ENCODE measurements at places on chromosomes 3 and 15.
A peak's percentile ranks its signal among the peaks of the same experiment; 100 is the strongest.

DNA sequence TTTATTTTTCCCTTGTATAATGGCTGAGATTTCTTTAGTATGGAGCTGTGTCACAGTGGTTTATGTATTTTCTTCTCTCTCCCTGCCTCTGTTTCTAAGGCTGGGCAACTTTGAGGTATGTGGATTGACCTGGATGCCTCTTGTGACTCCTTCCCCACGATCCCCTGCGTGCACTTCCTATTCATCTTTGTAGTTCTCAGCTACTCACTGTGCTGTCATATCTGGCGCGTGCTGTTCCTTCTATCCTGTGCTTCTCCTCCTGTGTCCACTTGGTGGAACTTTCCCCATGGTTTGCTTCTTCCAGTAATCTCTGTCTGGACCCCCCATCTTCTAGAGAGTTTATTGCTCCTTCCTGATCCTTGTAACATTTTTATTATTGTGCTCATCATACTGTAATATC, 97.3 kb downstream of the AKAP13 start:
- no peak for ATAC-seq

GRCh38 chr3:110731148-110731547, 340.5 kb upstream of the NECTIN3 start:
- no peak for ATAC-seq

DNA sequence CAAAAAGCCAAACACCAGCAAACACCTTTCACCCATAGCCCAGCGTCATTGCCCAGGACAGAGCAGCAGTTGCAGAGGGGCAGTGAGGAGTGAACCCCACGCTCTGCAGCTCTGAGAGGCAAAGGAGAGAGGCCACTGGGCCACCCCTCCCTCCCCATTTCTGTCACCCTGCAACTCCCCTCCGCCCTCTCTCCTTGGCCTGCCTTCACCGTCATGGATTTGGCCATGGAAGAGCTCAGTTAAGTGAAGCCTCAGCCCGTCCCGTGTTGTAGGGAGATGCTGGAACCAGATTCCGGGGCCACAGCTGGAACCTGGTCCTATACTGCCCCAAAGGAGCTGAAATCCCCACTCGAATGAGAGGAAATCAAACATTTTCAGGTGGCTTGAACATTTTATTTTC, 21.9 kb downstream of the MRAS start:
- no peak for ATAC-seq

- no peak for ATAC-seq
Measured at GRCh38 chr3:8835385-8835784, 66.0 kb upstream of the OXTR start.

DNA sequence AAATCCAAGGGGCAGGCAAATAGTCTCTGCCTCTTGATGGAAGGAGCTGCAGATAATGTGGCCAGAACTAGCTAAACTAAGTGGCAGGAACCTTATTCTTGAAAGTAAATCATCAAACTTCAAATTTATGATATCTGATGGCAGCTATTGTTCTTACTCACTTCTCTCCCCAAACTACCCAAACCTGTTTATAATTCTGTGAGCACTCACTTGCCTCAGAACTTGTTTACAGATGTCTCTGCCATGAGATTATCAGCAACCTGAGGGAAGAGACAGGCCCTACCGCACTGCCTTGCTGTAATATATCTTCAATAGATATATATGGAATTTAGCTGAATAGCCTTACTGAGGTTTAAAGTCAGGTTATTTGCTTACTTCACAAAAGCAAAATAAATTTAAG, 2.2 kb upstream of the B3GALNT1 start:
- ATAC-seq: no peak

DNA sequence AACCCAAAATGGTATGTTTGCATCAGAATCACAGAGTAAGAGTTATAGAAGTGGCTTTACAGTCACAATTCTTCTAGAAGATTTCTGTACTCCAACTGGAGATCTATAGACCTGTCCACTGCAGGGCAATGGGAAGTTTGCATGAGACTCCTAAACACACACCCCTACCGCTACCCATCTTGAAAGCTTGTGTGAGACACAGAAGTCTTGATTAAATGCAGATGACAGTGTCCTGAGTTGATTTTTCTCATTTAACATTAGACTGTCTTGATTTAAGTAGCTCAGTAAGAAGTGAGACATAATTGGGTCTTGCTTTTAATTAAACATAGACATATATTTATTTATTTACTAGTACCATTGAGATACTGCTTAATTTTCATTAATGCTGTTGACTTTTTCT, 54.4 kb downstream of the CD47 start:
- ATAC-seq: no peak

GRCh38 chr3:193929373-193929772, 206.6 kb upstream of the HES1 start:
- no peak for ATAC-seq

DNA sequence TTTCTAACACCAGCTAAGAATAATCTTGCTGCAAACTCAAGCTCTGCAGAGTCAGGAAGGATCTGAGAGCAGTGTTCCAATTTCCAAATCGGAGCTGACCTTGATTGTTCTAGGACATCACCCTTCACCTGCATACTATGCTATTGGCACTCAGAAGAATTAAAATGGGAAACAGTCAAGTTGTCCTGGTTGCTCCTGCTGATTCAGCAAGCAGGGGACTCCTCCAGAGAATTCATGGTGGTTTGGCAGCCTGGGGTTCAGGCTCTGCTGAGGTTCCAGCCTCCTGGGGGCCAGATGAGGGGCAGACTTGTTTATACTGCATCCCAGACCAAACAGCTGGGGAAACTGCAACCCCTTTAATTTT, 213.7 kb upstream of the ADAMTS9 start:
- ATAC-seq: no peak

- peak; percentile 70 for ATAC-seq
Measured at GRCh38 chr15:32956006-32956405, 238.2 kb downstream of the GREM1 start.

DNA sequence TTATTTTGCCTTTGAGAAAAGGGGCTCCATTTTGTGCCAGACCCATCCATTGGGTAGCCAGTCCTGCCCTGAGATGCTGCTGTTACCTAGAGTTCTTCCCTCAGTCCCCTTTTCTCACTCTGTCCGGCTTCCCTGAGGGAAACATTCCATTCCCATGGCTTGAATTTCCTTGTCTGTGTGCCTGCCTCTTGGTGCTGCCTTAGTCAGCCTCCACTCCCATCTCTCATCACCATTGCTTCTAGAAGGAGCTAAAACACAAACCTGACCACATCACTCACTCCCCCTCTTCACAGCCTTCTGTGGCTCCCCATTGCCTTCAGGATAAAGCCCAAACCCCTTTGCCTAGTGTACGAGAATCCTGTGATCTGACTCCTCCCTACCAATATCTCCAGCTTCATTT, 25.2 kb upstream of the C2CD4B start:
- no peak for ATAC-seq

DNA sequence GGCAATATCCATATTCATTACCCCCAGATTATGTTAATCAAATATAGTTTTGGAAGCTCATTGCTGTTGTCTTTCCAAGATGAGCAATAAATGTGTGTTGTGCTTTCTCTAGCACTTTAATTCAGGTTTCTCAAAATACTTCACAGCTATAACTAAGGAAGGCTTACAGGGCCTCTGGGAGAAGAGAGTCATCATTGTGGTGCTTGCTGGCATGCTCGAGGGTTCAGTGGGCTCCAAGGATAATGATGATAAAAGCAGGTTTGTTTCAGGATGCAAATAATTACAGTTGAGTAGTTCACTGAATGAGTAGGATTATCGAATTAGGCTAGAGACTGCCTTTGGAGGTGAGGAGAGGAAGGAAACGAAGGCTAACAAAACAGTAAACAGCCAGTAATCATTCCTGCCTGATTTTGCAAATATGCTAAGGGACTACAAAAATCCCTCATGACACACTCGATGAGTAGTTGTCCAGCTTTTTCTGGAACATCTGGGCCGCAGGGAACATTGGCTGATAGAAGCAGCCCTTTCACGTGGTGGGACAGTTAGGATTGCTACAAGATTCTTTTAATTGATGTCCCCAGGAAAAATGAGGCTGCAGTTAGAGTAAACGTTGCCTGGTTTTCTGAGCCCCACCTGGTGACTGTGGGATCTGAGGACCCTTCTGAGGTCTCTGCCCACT, 54.1 kb downstream of the SLC7A14 start:
- no peak for ATAC-seq

DNA sequence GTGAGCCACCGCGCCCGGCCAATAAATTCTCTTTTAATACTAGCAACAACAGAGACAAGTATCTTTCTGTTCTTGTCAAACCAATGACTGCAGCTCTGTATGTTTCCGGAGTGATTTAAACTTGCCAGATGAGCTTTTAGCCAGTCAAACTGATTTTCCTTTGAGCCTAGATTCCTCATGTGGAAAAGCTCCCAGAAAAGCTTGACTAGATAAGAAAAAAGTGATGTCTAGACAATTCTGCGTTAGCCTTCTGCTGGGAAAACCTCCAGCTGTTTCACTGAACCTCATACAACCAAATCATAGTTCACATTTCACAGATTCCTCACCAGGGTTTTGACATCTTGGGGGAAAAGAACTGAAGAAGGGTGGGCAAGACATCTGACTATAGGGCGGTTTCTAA, 78.6 kb downstream of the MAGI1 start:
- ATAC-seq: no peak

- ATAC-seq: no peak
Measured at GRCh38 chr15:95280711-95281110, 1049.3 kb downstream of the MCTP2 start.

DNA sequence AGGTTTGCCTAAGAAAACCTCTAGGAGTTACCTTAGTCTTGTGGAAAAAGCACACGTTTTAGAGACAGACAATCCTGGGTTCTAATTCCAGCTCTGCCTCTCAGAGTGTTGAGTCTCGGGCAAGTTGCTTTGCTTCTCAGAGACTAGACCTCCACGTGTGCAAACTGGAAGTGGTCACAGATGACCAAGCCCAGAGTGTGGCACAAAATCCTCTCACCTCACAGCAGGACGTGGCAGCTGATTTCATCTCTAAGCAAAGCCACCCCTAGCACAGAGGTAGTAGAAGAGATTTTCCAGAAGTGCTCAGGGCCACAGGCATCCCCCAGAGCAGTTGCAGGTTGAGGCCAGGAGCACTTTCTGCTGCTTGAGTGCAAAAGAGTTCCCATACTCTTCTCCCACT, 79.2 kb downstream of the CD47 start:
- ATAC-seq: no peak

GRCh38 chr3:170839518-170840100, 30.4 kb downstream of the RPL22L1 start:
- no peak for ATAC-seq

DNA sequence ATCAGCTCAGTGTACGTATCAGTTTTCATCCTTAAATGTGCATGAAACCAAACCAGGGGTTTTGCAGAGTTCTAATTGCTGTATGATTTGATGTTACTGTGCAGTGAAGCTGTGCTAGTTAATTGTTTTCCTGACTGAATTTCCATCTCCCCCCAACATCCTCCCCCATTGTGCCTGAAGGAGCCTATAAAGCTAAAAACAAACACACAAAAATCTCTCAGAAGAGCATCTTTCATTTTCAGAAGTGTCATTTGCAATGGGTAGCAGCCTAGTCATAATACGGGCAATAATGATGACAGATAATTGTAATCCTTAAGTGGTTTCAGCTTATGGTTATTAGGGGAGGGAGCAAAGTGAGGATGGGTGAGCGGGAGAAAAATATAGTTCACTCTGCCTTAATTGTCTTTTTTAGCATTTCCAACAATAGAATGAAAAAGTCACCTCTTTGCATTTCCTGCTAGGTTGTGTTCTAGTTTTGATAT, 207.9 kb upstream of the TBL1XR1 start:
- no peak for ATAC-seq

DNA sequence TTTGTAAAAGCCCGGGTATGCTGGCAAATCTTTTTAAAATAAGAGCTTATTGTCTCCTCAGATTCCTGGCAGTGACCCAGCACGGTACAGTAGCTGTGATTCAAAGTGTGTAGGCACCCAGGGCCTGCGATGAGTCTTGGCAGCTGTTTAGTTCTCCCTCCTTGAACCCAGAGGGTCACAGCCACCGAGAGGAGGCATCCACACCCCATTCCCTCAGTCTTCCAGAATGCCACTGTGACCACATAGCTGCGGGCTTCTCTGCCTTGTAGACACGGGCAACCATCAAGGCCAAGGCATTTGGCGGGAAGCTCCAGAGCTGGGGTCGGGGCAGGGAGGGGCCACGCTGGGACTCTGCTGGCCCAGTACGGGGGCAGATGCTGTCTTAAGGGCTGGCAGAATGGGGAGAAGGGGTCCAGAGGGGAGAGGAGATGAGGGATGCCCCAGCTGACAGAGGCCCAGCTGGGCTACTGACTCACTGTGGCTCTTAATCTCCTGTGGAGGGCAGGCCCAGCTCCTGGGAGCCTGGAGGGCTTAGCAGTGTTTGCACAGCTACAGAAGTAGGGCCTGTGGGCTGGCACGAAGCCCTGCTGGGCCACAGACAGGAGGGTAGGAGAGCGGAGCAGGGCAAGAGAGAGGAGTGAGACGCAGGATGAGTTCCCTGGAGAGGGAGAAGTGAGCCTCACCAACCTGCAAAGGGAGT, 68.8 kb upstream of the DLG1 start:
- peak; percentile 70 for ATAC-seq

- peak; percentile 92 for ATAC-seq
Measured at GRCh38 chr15:73994413-73994883, at the start of gene PML. TSS of gene PML (plus strand) at chr15:73994716. CDS start at chr15:73994813, 97 bp downstream.

DNA sequence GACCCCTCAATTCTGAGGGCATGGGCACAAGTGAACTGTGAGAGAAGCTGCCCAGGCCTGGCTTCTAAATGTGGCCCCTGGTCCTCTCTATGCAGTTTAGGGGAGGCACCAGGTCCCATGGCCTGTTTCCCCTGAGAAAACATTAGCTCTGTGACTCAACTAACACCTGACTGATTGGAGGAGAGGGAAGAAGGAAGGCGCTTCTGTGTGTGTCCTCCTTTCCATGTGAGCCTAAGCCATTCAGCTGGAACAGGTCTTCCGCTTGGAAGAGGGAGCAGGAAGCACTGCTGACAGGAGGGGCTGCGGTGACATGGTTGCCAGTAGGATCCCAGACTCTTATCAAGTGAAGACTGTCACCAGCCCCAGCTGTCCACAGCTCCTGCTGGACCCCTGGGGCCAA, 79.5 kb downstream of the MYLK start:
- no peak for ATAC-seq

GRCh38 chr3:19632099-19633074, 301.6 kb downstream of the EFHB start:
- ATAC-seq: no peak

- no peak for ATAC-seq
Measured at GRCh38 chr3:153957421-153957820, 163.8 kb upstream of the ARHGEF26 start.

GRCh38 chr15:76954744-76955143, 23.2 kb downstream of the RCN2 start:
- no peak for ATAC-seq

GRCh38 chr3:150330872-150331271, 77.2 kb upstream of the TSC22D2 start:
- no peak for ATAC-seq

DNA sequence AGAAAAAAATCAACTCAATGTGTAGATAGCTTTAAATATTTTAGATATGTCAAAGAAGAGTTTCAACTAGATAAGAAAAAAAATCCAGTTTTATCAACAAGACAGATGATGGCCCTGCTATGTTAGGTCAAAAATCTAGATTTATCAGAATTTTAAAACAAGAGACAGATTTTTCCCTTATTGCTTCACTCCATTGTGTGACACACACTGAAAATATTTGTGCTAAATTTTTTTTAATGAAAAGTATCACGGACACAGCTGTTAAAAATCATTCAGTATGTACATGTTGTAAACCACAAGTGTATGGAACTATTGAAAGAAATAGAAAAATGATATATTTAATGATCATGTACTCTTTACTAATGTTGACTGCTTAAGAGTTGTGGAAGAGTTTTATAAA, 43.6 kb downstream of the FOXB1 start:
- ATAC-seq: no peak

- ATAC-seq: no peak
Measured at GRCh38 chr15:41567862-41568261, 8.8 kb downstream of the TYRO3 start.

GRCh38 chr3:57006949-57007419, 53.5 kb upstream of the SPATA12 start:
- peak; percentile 8 for ATAC-seq
